ENCODE measurements at places on chromosomes 3 and 15.
A peak's percentile ranks its signal among the peaks of the same experiment; 100 is the strongest.

- DNase-seq, result no peak
These were observed 44.6 kb upstream of the LRRC58 start for GRCh38 chr3:120393761-120394160.

DNA sequence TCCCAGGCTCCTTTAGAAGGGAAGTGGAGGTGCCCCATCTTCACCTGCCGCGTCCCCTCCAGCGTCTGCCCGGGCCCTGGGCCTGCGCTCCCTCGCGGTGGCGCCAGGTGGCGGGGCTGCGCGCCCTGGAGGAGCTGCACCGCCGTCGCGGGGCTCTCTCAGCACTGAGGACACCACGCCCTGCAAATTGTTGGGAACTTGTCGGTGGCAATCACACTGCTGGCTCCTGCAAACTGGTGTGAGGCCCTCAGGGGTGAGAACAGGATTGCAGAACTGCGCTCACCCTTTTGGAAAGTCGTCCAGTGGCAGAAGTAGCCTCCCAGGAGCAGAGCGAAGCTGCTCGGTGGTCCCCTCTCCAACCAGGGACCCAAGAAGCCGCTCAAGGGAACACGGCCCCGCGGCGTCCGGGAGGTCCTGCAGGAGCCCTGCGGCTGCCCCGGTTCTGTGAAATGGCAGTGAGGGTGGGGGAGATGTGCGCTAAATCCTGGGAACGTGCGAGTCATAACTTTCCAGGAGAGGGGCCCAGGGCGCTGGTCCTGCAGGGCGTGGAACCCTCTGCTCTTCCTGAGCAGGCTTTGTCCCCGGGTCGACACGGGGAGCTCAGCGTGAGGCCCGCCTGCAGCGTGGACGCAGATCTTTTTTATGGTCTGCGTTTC lies 995 bp upstream of the LRRK1 start:
- DNase-seq, result no peak

GRCh38 chr15:100159436-100159835 lies 182.3 kb downstream of the ADAMTS17 start:
- no peak for DNase-seq

- DNase-seq, result no peak
These were observed 564.9 kb upstream of the ZNF385D start for GRCh38 chr3:22315925-22316324.

- DNase-seq, result no peak
These were observed 253.2 kb upstream of the LRTM1 start for GRCh38 chr3:55180936-55181535.

GRCh38 chr3:64225695-64226499 lies 631 bp upstream of the PRICKLE2 start:
- DNase-seq, result no peak

DNA sequence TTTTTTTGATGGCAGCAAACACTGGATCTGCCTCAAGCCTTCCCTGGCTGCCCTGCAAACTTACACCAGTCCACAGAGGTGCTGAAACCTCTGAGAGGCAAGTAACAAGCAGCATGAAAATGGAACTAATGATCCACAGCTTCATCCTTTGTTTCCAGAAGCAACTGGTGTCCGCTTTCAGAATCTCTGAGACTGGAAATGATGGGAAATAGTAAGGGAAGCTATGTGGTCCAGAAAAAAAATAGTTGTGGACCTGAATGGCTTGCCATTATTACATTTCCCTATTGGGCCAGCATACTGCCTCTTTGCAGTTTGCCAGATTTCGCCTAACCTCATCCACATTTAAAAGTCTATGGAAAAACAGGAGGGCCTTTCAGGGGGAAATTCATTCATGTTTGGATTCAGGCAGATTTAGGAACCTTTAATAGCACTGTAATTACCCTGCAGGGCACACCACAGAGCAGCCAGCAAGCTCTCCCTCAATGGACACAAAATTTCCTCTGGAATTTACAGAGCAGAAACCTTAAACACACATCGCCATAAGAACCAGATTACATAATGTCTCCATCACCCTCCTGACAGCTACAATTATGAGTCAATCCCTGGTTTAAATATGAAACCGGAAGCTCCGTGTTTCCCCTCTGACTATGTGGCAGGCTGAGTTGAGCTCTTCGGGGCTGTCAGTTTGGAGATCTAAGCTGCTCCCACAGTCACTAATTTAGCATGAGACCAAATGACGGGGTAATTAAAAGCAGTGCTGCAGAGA lies 134.4 kb downstream of the TMCO5A start:
- peak; percentile 71 for DNase-seq

DNA sequence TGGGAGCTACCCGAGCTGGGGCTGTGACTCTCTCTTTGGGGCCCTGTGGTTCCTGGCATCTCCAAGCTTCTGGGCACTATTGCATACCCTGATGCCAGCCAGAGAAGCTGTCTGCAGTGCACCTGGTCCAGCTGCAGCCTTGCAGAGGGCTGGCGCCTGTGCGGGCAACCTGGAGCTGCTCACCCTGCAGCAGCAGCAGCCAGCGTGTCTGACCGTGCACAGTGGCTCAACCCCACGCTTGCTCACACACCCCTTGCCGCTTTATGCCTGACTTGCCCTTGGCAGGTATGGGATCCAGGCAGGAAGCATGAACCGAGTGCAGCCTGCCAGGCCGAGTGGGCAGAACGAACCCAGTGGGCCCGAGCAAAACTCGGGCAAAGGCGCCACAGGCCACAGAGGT lies 69.9 kb downstream of the GLB1 start:
- no peak for DNase-seq

- no peak for DNase-seq
These were observed 120.5 kb downstream of the CORO2B start for GRCh38 chr15:68699124-68699880.

- peak; percentile 7 for DNase-seq
These were observed 46.9 kb upstream of the NEDD4 start for GRCh38 chr15:56040081-56041035.

GRCh38 chr3:124520970-124521369 lies 209.3 kb upstream of the UMPS start:
- no peak for DNase-seq

All from putamen (tissue), 1 donor.